ENCODE measurements at places on chromosomes 3 and 15.

GRCh38 chr3:94043285-94043684, 14.9 kb upstream of the STX19 start:
- DNase-seq = no peak

GRCh38 chr15:44317423-44318058, 29.0 kb downstream of the GOLM2 start:
- DNase-seq = no peak

- no peak for DNase-seq
These were observed 24.4 kb downstream of the DCBLD2 start for GRCh38 chr3:98877132-98877531.

GRCh38 chr3:134600685-134601463, 49.9 kb downstream of the KY start:
- DNase-seq = no peak

DNA sequence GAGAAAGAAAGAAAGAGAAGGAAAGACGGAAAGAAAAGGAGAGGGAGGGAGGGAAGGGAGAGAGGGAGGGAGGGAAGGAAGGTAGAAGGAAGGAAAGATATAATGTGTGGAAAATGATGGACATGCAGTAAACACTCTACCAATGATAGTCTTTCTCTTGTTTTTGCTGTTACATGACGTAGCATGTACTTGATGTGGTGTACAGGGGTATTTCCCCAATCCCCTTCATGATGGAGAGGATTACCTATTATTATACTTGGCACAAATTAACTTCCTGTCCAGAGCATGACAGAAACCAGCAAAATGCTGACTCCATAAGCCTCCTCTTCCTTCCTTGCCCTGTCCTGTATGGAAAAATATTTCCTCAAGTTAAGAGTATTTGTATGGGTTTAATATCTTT, 124.4 kb downstream of the B3GALNT1 start:
- DNase-seq = no peak

DNA sequence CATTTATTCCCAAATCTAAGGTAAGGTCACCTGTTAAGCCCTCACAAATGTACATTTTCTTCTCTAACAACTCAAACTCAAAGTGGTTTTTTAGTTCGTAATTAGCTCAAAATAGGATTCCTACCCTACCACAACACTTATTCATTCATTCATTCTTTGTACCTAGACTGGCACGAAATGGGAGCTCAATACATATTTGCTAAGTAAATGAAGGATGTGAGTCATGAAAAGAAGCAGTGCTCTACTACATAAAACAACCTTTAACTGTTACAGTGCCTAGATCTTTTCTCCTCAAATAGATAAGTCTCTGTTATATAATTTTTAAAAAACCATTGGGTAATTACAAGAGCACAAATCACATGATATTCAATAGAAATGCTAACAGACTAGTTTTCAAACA, 13.1 kb downstream of the RSL24D1 start:
- no peak for DNase-seq

- no peak for DNase-seq
These were observed 714.2 kb downstream of the SI start for GRCh38 chr3:164364111-164364510.

- no peak for DNase-seq
These were observed 63.5 kb downstream of the MESD start for GRCh38 chr15:80926126-80926525.

- DNase-seq = no peak
These were observed 1.3 kb downstream of the CAV3 start for GRCh38 chr3:8734908-8735307.

DNA sequence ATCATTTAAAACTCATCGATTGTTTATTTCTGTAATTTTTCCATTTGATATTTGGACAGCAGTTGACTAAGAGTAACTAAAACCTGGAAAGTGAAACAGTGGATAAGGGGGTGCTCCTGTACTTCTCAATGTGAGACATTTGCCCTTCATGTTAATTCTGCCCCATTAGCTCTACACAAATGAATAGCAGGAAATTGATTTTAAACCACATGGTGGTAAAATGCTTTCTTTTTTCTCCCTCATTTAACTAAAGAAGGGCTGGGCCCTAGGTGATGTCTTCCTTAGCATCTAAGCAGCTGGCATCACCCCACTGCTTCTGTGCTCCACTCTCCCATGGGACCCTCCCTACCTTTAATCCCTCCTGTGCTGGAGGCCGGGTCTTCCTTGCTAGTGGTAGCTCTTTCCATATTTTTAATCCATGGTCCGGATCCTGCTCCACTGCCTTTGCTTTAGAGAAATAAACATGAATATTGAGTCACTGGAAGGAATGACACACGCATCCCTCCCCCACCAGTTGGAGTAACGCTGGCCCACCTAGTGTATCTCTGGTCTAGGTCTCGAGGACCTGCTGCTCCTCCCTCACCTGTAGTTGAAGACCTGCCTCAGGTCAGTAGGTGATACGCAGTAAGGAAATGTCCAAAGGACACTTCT, 30.2 kb upstream of the LAMP3 start:
- no peak for DNase-seq

- no peak for DNase-seq
These were observed 167.1 kb upstream of the WNT5A start for GRCh38 chr3:55654123-55654760.

DNA sequence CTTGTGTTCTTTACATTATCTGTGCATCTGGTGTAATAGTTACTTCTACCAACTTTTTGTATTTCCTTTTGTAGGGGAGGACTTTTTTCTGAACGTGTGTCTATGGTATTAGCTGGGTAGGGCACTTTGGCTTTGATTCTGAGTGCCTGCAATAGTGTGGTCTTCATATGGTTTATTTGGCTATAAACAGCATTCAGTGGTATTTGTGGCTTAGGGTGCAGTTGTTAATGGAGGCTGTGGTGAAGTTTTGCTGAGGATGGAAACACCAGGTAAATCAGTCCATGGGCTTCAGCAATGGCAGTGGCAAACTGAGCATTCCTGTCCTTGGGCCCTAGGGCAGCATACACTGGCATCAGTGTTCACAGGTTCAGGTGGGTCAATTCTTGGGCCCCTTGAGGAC, 230.6 kb upstream of the CTNNB1 start:
- no peak for DNase-seq

Data from activated CD8-positive, alpha-beta memory T cell treated with anti-CD3 and anti-CD28 coated beads for 1 hour (primary cell).